Stimulated activated CD4-positive, alpha-beta T cell treated with anti-CD3 and anti-CD28 coated beads, Interleukin-1b, Interleukin-23, amount 100 ng/mL, for 1 hour (primary cell): ENCODE measurements at places on chromosomes 16 and 17.

- DNase-seq = no peak
Observed at GRCh38 chr16:4882000-4882632, 34.8 kb downstream of the UBN1 start.

DNA sequence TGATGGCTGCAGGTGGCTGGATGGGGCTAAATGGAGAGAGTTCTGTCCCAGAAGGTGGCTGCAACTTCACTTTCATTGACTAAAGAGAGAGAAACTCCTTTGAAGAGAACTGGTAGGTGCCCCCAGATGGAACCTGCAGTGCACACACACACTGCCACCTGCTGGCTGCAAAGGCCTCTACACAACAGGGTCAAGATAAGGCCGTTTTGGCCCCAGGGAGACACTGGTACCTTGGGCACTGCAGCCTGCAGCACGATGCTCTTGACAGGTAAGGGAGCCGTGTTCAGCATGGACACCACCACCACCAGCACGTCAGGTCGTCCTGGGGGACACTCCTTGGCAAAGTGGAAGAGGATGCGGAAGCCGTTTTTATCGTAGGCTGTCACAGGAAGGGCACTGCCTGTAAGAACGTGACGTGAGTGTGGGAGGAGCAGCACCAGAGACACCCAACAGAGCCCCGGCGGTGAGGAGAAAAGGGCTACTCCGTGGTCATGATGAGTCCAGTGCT, 22.7 kb downstream of the GGA3 start:
- peak; percentile 51 for DNase-seq

GRCh38 chr17:65850486-65850885, 289.0 kb upstream of the AXIN2 start:
- DNase-seq = no peak

DNA sequence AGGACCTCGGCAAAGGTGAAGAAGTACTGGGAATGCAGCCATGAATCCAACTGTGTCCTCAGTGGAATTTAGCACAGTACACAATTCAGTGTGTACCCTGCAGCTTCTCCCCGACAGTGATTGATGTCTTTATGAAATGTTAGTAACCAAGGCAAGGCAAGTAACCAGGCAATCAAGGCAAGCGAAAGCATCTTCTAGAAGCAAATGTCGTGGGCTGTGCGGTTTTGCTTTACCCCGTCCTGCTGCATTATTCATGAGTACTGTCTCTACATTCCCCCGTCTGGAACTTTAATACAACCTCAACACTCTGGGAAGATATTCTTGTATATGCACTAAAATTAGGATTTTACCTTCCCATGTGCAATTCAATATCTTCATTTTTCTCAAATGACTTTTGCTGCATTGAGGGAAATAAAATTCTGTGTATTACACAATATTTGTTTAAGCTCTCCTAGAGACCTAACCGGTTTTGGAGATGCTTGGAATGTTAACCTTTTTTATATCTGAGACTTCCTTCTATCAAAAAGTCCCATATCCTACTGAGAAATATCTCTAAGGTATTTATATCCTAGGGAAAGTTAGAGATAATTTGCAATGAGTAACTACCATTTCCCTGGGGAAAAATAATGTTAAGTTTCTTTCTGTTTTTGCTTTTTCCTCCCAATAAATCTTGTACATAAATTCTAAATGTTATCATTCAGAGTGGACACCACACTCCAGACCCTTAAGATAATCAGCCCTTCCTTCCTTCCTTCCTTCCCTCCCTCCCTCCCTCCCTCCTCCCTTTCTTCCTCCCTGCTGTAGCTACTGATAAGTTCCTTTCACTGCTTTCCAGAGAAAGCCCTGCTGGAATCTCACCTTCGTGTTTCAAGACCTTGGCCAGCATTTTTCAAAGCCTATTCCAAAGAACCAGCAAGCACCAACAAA, 51.9 kb upstream of the ADORA2B start:
- no peak for DNase-seq

DNA sequence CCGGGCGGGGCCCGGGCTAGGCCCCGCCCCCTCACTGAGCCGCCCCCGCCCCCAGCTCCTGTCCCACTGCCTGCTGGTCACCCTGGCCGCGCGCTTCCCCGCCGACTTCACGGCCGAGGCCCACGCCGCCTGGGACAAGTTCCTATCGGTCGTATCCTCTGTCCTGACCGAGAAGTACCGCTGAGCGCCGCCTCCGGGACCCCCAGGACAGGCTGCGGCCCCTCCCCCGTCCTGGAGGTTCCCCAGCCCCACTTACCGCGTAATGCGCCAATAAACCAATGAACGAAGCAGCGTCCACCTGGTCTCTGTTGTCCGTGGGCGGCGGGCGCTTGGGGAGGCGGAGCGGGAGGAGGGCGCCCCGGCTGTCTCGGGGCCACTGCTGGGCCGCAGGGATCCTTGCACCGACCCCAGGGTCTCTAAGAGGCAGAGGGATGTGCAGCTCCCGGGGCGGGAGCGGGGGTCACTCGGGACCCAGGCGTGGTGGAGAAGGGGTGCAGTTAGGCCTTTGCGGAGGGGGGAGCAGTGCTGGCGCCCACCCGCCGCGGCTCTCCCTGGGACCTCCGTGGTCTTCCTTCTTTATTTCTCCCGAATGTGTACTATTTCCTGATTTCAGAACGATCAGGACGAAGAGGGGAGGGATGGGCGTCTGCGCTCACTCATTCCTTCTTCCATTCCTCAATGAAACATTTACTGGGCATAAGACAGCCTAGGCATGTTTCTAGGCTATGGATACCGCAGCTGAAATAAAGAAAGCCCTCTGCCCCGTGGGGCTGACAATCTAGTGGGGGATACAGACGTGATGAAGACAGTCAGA, 2.0 kb downstream of the HBZ start:
- no peak for DNase-seq

GRCh38 chr16:17461951-17462729, 8.6 kb downstream of the XYLT1 start:
- DNase-seq = no peak

DNA sequence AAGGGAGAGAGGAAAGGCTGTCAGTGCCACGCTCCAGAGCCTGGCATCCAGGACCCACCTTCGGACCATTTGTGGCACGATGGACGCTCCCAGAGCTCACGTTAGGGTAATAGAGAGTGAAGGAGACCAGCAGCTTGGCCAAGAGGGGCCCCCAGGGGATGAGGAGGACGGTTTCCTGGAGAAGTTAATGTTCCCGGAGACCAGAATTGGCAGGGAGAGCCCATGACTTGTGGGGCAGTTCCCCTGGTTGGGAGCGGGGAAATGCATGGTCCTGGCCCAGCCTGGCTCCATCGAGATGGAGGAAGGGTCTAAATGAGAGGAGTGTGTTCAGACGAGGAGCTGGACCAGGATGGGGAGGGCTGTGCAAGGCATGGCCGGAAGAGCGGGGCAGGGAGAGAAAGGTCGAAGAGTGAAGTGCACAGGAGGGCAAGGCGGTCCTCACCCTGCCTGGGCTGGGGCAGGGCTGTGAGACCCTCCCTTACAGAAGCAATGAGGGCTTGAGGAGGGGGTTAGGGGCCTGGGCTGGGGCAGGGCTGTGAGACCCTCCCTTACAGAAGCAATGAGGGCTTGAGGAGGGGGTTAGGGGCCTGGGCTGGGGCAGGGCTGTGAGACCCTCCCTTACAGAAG, 2.9 kb upstream of the HIC1 start:
- DNase-seq = no peak

DNA sequence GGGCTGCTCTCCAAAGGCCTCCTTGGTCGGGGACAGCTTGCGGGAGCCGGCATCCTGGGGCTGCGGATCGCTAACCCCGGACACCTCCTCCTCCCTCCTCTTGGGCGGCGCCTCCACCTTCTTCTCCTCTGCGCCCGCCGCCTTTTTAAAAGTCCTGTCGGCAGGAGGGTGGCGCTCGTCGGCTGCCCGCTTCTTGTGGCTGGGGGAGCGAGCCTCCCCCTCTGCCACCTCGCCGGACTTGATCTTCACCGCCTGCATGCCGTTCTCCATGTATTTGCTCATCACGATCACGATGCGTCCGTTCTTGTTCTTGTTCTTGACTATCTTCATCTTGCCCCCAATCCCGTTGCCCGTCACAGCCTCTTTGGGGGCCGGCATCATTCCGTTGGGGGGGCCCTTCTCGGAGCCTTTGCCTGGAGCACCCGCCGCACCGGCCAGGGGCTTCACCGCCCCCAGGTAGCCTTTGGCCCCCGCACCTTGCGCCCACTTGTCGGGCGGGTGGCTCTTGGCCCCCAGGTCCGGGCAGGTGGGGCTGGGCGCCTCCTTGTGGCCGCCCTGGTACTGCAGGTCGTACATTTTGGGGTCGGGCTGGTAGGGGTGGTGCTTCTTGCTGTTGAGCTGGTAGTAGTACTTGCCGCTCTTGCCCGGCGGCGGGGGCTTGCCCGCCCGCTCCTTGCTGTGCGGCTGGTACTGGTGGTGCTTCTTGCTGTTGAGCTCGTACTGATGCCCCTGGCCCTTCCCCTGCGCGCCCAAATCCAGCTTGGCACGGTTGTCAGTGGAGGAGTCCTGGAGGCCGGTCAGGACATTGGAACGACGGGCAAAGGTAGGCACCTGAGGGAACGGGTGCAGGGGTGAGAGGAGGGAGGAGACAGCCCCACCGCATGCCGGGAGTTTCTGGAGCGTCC, 4.4 kb downstream of the CBX4 start:
- DNase-seq = no peak

DNA sequence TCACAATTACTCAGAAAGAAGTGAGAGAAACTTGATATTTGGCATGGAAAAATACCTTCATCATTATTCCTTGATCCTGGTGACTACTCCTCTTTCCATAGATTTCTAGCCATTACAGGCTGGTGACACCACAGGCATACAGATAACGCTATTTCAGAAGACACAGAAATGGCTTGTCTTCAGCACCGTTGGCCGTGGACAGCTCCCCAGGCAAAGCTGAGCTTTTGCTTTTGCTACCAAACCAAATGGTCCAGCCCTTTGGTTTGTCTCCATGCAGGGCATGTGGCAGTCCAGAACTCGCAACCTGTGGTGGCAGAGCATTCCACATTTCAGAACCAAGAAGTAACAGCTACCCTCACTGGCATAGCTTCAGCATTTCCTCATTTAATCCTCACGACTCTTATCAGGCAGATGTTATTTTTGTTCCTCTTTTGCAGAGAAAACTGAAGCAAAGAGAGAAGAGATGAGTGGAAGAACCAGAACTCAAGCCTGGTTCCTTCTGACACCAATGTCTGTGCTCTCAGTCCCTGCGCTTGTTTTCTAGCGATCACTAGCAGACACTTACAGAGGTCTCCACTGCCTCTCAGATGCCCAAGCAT, 55.5 kb downstream of the HS3ST4 start:
- DNase-seq = no peak

DNA sequence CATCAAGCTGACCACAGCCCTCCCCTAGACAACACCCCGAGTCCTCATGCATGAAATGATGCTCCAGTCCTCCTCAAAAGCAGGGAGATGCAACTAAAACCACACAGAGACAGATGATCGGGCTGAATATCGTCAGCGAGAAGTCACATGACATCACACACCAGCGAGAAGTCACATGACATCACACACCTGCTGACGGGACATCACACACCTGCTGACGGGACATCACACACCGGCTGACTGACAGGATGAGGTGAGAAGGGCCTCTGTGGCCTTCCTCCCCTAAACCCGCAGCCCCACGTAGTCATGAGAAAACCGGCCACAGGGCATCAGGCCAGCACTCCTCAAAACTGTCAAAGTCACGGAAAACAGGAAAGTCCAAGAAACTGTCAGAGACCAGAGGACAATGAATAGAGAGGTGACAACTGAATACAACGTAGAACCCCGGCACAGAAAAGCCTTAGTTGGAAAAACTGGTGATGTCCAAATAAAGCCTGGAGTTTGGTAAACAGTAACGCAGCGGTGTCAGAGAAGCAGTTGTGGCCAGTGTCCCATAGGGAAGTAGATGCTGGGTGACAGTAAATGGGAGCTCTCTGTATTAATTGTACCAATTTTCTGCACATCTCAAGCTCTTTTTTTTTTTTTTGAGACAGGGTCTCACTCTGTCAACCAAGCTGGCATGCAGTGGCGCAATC, 14.3 kb downstream of the LITAF start:
- no peak for DNase-seq

DNA sequence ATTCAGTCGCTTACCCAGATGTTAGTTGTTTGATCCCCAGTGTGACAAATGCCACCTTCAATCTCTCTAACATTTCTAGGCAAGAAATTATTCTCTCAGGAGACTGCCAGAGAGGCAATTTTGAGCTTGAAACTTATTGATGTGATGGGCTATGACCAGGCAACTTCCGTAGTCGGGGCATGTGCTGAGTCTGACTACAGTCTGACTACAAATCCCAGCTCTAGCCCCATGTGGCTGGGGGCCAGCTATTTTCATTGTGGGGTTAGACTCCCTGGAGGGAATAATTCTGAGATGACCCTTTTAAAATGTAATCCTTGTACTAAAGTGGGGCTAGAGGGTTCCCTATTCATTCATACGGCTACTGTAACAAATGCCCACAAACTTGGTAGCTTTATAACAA, 65.9 kb downstream of the RBFOX1 start:
- no peak for DNase-seq

DNA sequence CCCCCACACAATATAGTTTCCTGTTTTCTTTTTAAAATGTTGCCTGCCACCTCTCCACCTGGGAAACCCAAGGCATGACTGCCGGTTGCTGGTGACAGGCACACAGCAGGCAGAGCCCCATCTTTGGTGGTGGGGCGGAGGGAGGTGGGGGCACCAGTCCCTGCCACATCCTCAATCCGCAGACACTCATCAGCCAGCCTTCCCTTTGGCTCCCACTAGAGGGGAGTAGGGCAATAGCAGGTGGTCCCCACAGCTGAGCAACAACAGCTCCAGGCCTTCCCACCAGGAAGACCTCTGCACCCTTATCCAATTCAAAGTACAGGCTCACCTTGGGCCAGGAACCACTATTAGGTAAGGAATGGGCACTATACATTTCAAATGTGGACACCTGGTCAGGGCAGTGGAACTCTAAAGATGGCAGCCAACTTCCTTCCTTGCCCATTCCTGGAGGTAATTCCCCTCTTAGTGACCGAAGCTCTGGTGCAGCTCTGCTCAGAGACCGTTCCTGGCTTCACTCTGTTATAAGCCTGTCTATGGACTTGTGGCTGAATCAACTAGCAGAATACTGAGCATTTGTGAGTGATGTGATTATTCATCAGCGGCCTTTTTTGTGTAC, 13.9 kb downstream of the RECQL5 start:
- no peak for DNase-seq

DNA sequence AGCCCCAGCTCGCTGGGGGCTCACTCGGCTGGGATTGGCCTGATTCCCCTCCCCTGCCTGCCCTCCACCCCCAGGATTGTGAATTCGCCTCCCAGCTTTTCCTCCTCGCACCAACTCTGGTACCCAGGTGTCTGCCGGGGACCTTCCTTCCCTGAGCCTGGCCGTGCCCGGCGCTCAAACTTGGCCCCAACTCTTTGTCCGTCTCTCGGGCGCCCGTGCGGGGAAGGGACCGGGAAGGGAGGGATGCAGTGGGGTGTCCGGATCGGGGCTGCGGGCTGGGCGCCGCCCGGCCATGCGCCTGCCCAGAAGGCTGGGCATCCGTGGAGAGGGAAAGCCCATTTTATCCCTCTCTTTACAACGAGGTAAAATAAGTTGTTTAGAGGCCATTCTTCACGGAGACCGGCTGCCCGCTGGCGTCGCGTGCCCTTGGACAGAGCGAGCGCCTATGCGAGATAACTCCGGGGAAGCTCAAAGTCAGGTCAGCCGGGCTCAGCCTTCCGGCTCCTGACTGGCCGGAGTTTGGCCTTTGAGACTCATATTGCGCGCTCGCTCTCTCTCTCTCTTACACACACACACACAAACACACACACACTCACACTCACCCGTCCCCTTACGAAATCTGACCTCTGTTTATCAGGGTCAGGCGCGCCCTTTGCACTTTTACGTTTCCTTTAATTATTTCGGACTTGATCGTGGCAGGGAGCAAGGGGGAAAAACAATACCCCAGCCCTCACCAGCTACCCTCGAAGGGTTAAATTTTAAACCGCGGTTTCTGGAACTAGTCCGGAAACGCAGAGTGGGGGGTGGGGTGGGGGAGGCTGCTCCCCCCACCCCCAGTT, 774 bp upstream of the MAF start:
- DNase-seq = no peak
